NCI-H1417 treated with DMSO at 0.1 percent for 48 hours (cell line): ENCODE measurements at places on chromosomes 6 and 20.

DNA sequence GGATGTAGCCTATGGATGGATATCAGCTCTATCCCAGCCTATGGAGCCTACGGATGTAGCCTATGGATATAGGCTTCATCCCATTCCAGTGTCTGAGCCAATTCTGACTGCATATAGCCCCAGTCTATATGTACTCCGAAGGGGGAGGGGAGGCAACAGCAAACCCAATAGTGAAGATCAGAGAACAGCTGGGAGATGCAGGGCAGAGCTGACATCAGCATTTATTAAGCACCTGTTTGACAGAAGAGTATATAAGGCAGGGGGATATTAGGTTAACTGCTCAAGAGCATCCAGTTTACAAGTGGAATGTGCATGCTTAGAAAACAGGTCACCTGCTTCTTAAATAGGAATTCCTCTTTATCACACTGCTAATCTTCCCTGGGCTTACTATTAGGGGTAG is 85.2 kb downstream of the TNFAIP3 start:
- DNase-seq, result no peak

GRCh38 chr6:38871741-38872568 is 156.8 kb downstream of the DNAH8 start:
- no peak for DNase-seq

- DNase-seq, result no peak
These were observed 46.8 kb downstream of the PCNA start for GRCh38 chr20:5072756-5073659.

DNA sequence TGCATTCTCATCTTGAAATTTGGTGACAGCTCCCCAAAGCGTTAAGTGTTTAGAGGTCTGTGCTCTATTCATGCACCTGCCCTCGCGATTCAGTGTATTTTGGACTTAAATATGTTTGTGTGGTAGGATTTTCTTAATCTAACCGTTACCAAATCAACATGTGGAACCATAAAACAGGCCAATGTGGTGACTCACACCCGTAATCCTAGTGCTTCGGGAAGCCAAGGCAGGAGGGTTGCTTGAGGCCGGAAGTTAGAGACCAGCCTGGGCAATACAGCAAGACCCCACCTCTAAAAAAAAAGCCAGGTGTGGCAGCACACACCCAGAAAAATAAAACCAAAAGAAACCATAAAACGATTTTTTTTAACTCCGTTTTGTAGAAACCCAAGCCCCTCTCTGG is 31.5 kb downstream of the PYGB start:
- no peak for DNase-seq

DNA sequence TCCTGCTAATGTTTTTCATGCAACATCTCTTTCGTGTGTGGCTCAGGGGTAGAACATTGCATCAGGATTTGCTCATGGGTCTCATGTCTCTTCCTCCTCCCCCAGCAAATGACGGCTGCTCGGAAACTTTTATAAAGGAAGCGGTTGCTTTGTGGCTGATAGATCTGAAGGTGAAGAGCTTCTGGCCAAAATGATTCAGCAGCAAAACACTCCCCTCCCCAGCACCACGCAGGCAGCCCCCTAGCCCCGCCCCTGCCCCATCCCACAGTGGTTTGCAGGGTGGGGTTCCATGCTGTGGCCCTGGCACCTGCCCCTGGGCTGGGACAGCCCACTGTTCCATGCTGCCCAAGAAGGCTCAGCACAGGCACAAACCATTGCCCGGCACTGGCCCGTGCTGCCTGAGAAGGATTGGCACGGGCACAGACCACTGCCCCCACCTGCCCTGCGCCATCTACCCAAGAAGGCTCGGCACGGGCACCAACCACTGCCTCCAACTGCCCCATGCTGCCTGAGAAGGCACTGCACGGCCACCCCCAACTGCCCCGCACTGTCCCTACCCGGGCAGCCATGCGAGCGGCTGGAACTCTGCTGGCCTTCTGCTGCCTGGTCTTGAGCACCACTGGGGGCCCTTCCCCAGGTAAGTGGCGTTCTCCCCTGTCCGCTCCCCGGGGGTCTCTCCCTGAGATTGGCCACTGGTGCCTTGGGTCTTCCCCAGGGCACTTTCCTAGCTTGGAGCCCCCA is at the start of gene CST7:
CST7 (plus strand) TSS at position 331 of the 741 bp plus-strand sequence; CDS start at position 568, 237 bp downstream.
- DNase-seq, result no peak

DNA sequence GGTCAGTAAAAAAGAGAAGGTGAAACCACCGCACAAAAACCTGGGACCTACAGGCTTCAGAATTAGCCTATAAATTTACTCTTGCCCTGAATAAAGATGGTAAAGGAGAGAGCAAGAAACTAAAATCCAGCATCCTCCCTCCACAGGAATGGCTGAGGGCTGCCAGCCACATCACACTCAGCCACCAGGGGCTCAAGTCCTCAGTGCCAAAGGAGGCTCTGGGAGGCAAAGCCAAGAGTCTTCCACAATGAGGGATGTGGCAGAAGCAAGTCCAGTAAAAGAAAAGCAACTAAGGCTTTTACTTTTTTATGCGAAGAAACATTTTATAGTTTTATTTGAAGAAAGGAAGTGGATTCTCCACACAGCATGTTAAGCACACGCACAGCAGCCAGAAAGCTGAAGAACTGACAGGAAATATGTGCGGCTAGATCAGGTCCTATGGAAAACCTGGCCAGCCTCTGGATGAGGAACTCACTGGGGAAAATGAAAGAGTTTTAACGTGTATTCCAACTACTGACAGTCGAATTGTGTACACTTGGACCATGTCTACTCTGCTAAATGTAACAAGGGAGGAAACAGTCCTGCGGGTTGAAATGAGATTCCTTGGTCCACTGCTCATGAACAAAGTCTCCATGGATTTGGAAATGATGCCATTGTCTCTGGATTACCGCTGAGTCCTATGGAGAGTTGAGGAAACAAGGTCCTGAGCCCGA is 219.4 kb upstream of the SSTR4 start:
- no peak for DNase-seq

DNA sequence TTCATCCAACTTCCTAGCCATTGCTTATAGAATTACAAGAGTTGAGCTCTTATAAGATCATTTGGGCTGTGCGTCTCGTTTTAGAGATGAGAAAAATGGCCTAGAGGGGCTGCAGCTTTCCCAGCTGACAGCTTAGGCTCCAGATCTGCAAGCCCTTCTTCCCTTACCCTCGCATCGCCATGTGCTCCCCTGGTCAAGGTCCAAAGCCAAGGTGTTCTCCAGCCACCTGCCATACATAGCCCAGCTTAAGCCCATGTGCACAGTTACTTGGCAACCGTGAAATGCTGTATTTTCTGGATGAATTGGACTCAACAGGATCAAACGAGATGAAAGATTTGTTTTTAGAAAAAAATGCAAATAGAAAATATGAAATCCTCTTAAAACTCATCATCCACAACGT is 7.9 kb downstream of the MAP3K4 start:
- DNase-seq, result no peak

GRCh38 chr6:114108119-114109002 is 137.4 kb upstream of the HDAC2 start:
- DNase-seq, result no peak

DNA sequence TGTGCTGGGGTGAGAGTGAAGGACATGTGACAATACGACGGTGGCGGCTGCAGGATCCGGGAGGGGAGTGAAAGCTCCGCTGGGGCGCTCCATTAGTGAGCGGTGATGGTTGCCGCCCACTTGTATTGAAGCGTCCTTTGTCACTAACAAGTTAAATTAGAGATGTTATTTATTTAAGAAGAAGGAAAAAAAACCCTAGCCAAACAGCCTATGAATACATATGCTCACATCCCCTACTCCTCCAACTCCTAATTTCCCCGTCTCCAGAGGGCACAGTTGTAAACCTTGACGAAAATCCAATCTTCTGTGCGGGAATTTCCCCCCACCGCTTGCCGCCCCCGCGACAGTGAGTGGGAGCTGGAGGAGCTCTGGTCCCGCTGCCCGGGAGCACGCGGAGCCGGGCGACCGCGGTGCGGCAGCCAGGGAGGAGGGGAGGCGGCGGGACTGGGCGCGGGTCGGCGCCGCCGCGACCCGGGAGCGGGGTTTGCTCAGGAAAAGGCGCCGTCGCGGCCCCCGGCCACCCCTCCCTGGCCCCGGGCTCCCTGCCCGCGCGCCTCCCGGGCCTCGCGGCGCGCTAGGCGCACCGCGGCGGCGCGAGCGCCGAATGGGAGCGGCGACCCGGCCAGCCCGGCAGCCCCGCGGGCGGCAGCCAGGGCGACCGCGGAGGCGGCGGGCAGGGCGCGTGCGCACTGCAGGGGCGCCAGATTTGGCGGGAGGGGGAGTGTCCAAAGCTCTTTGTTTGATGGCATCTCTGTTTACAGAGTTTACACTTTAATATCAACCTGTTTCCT is at the start of gene MYB:
MYB (plus strand) TSS at position 767 of the 791 bp plus-strand sequence. CDS start 206 bp downstream, outside the sequence.
- DNase-seq, result peak; percentile 50

- DNase-seq, result no peak
These were observed 75.1 kb downstream of the SLC2A10 start for GRCh38 chr20:46784436-46785127.

GRCh38 chr20:8527998-8528723 is 396.1 kb downstream of the PLCB1 start:
- DNase-seq, result no peak

- no peak for DNase-seq
These were observed 646 bp upstream of the CPNE5 start for GRCh38 chr6:36839749-36840431.

GRCh38 chr20:44979090-44979621 is 12.8 kb downstream of the STK4 start:
- DNase-seq, result no peak

DNA sequence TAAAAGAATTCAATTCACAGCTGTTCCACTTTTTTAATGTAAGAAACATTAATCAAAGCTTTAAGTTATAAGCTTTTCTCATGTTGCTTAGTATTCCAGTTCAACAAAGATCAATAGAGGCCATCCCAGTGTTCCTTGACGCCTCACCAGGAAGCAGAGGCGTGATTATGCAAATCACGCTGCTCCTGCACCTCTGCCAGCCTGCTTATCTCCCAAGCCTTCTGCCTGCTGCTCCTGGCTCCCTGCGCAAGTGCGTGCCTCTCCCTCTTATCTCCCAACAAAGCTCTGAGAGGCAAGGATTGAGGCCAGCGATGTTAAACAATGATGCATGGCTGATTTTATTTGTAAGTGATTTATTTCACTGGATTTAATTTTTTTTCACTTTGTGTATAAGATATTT is 42.8 kb downstream of the INSM1 start:
- peak; percentile 78 for DNase-seq

DNA sequence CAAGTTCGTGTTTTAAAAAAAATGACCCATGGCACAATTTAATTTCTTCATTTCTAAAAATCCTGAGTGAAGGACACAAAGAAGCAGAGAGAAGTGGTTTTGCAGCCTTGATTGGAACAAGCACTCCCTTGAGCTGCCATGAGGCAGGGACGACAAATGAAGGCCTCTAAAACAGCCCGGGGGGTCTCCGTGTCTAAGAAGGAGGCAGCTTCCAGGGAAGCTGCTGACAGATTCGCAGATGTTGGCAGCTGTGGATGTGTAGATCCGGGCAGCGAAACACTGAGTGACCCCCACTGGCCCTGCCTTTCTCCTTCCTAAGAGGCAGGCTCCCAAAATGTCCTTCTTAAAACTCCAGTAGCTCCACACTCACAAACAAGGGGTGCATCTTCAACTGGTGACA is 9.6 kb upstream of the LBP start:
- DNase-seq, result no peak

GRCh38 chr6:292506-293192 is 362 bp downstream of the DUSP22 start:
- DNase-seq, result no peak

- DNase-seq, result no peak
These were observed 1.2 kb upstream of the RBM38 start for GRCh38 chr20:57389695-57390603.
